M059J (cell line): ENCODE measurements at places on chromosomes 16 and 17. TPM values are rescaled to one million over a fixed set of nuclear protein-coding genes. Genes with fewer than 3 reads are reported as not detected.

The CA5A gene
- not detected in 2 replicates for total RNA-seq

The MAP2K6 gene
- 0.22 and 1.2 TPM in 2 replicates for total RNA-seq

The MEIOC gene
- not detected in 2 replicates for total RNA-seq

The ACSF3 gene
- 5.0 and 16.2 TPM in 2 replicates for total RNA-seq

The DNAH2 gene
- total RNA-seq = 0.02 TPM in 1 of 2 replicates, not detected in the other

The ICAM2 gene
- 0.84 and 1.0 TPM in 2 replicates for total RNA-seq

The RPRML gene
- not detected in 2 replicates for total RNA-seq

- DNase-seq = no peak
These were observed 18.2 kb upstream of the TBX21 start for GRCh38 chr17:47714773-47715396.

- no peak for DNase-seq
These were observed 5.5 kb upstream of the KIF22 start for GRCh38 chr16:29784901-29785500.

DNA sequence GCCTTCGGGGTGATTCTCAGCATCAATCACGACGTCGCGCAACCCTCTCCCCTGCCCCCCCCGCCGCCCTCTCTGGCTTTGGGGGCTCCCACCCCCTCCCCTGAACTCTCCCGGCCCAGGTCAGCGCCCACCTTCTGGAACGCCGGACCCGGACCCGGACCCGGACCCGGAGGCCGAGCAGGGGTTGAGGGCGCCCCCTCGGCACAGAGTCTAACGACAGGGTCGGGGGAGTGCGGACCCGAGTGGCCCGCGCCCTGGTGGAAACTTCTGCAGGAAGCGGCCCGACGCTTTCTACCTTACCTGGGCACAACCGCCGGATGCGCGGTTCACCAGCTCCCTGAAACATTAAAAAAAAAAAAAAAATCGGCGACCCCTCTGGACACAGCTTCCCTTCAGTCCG, 16.2 kb downstream of the SALL1 start:
- DNase-seq = no peak

DNA sequence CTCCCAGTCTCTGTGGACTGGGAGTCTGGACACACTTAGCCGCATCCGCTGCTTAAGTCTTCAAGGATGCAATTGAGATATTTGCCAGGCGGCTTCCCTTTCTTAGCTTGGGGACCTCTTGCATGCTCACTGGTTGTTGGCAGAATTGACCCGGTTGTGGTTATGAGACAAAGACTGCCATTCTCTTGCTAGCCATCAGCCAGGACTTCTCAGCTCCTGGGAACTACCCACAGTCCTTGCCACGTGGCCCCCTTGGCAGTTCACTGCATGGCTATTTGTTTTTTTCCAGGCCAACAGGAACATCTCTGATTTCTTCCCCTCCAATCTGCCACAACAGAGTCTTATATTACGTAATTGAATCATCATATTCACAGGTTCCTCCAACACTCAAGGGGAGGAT, 25.5 kb downstream of the CACNG4 start:
- no peak for DNase-seq

DNA sequence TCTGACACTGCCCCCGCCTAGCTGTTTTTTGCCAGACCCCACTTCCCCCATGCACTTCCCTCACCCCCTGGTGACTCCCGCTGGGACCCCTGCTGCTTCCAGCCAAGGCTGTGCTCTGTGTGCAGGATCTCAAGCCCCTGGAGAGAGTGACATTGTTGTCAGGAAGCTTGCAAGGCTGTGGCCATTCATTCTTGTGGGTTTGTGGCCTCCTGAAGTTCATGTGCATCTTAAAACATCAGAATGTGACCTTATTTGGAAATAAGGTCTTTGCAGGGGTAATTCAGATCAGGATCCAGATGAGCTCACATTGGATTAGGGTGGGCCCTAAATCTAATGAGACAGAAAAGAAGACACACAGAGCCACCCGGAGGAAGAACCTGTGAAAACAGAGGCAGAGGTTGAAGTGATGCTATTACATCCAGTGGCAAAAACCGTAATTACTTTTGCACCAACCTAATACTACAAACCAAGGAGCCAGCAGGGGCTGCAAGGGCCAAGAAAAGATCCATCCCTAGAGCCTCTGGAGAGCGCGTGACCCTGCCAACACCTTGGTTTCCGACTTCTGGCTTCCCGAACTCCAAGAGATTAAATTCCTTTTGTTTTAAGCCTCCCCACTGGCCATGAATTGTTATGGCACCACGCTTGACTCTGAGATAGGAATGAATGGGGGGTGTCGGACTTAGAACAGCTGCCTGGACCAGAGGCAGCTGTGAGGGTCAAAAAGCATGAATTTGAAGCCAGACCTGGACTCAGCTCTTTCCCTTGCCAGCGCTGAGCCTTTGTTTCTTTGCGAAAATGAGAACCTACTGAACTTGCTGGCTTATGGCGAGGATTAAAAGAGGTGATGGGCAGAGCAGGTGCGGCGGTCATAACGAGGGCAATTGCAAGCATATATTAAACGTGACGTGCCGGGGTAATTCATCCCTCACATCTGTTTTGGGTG, 75.5 kb downstream of the BMERB1 start:
- peak; percentile 64 for DNase-seq

- DNase-seq = peak; percentile 91
These were observed 4.5 kb downstream of the TRPV2 start for GRCh38 chr17:16419929-16420271.

GRCh38 chr16:68350813-68351350, 40.1 kb downstream of the PRMT7 start:
- DNase-seq = no peak
